ENCODE measurements at places on chromosomes 1 and 21. TPM values are rescaled to one million over a fixed set of nuclear protein-coding genes. Genes with fewer than 3 reads are reported as not detected.

DNA sequence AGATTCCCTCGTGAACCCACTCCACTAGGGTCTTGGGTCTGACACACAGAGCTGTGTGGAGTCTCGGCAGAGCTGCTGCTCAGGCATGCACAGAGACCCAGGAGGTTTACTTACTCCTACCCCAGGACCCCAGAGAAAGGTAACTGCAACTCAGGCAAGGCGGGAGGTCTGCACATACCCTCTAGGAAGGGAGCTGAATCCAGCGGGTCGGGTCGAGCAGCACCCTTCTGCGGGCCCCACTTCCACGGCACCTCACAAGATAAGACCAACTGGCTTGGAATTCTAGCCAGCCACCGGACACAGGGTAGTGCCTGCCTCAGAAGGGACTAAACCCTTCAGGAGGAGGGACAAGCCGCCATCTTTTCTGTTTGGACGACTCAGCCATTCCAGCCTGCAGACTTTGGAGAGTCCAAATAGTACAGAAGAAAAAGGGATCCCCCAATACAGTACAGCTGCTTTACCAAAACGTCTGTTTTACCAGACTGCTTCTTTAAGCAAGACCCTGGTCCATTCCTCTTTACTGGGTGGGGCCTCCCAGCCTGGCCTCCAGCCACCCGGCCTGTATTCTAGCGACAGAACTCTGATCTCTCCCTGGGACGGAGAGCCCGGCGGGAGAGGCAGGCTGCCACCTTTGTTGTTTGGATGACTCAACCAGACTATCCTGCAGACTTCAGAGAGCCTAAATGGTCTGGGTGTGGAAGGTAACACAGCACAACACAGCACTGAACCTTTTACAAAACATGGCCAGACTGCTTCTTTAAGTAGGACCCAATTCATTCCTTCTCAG is 554.6 kb upstream of the BEND5 start:
- no peak for DNase-seq

DNA sequence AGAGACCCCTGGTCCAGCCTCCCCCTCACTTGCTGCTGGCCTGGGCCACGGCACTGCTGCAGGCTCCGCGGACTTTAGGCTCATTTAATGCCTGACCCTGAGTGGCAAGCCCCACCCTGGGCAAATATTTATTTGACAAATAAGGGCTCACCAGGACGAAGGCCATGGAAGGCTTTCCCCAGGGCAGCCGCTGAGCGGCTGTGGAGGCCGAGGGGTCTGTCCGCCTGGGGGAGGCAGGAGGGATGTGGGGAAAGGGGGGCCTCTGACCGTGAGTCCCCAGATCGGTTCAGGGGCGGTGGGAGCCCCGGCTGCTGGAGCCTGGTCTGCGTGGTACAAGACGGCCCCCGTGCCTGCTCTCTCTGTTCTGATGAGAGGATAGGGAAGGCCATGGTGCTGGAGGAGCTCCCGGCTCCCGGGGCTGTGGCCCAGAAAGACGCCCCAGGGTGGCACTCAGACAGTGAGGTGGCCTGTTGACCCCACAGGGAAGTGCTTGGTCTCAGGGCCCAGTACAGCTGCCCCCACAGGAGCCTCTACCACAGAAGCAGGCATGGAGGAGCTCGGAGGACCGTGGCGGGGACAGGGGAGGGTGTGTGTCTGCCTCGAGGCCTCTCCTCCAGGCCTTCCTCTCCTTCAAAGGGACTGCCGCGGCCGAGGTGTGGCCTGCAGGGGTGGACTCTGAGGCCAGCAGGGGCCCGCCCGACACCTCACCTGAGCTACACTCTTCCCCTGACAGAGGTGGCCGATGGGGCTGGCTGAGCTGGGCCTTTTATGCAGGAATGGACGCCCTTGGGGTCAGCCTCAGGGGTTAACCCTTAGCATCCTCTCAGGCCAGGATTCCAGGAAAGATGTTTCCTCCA is 9.1 kb upstream of the C1orf159 start:
- no peak for DNase-seq

GRCh38 chr1:155892796-155893195 is 18.4 kb downstream of the RIT1 start:
- no peak for DNase-seq

DNA sequence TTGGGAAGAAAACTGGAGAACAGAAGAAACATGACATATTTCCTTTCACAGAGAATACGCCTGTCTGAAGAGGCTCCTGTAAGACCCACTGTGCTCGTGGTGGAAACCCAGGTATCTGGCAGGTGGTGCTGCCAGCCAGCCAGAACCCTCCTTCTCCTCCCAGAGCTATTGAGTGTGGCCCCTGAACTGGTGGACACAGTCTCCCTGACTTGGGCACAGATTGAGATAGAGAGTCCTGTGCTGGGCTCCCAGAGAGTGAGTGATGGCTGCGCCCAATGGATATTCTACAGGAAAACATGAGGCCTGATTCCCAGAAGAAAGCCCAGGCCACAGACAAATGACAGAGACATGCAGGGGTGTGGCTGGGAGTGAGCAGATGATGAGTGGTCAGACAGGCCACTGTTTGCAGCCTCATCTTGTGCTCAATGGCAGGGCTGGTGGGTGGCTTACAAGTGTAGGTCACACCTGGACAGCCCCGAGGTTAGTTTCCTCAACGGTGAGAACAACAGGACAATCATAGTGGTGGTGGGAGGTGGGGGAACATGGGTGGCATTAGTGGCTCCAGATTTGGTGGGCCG is 127.9 kb downstream of the PTPRU start:
- DNase-seq = no peak

GRCh38 chr21:31351438-31351837 is 7.4 kb upstream of the TIAM1 start:
- no peak for DNase-seq

- no peak for DNase-seq
Observed at GRCh38 chr1:42167611-42168390, 3.3 kb upstream of the GUCA2A start.

DNA sequence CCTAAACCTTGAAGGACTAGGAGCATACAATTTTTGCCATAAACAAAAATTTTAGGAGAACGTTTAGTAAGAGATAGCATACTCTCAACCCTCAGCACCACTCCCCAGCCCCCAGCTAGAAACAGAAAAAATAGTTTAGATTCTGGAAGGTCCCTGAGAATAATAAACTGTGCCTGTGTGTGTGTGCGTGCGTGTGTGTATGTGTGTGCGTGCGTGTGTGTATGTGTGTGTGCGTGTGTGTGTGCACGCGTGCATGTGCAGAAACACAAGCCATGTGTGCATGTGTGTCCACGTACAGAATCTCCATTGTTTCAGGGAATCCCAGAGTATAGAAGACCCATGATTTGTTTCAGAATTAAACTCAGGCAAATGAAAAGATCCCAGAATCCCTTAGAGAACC is 62.6 kb downstream of the CASQ2 start:
- DNase-seq = no peak

GRCh38 chr21:46286648-46287002 is 483 bp downstream of the YBEY start:
- DNase-seq = no peak

DNA sequence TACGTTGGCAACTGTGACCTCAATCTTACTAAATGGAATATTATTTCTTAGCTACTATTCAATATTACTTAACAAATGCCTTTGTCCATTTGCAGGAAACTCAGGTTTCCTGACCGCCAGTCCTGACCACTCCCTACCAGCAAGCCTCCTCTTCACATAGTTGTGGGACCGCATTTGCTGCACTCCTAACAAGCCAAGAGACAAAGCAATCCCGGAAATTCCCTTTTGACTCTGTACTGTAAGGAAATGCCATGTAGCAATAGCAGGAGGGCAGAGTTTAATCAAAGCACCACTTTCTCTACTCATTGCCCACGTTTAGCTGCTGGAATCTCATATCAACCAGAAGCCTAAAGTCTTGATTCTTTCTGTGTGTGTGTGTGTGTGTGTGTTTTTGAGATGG is 28.1 kb upstream of the ACBD6 start:
- no peak for DNase-seq

DNA sequence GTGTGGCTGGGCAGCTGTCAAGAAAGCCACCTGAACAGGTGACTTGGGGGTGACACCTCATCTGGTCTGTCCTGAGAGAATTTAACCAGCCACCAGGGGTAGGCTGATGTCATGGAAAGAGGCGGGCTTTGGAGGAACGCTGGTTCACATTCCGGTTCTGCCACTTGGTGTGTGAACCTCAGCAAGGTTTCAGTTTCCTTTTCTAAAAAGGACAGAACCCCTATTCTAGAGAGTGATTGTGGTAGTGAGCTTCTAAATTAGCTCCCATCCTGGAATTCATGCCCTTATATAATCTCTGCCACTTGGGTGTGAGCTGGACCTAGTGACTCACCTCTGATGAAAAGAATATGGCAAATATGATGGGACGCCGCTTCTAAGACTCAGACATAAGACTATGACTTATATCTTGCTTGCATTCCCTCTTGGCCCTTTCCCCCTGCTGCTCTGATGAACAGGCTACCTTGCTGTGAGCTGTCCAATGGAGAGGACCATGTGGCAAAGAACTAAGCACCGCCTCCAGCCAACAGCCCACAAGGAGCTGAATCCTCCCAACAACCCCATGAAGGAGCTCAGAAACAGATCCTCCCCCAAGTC is 332.1 kb downstream of the RRAGC start:
- peak; percentile 83 for DNase-seq

- DNase-seq = no peak
Observed at GRCh38 chr1:153397924-153398651, 7.2 kb upstream of the S100A8 start.

DNA sequence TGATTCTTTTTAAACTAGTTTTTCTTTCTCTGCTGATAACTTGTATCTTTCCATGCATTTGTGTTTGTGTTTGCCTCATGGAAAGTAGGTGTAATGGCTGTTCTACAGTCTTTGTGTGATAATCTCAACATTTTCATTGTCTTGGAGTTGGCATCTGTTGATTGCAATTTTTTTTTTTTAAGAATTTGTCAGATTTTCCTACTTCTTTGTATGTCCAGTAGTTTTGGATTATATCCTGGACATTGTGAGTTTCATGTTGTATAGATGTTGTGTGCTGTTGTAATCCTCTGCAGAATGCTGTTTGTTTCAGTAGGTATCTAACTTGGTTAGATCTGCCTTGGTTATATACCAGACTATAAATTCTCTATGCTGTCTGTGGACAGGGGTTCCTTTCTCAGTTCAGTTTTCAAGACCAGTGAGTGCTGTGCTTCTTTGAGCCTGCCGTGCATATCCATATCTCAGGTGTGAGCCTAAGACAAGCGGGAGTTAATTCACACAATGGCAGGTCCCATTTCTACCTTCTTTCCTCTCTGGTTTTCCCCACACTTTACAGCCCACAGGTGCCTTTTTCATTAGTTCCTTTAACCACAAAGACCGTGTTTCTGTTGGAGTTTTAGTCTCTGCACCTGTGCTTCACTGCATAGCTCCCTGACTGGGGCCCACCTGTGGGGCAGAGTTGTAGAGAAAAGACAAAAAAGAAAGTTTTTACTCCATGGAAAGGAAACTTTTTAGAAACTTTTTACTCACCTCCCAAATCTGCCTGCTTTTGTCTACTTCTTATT is 69.9 kb downstream of the ITSN1 start:
- DNase-seq = no peak

DNA sequence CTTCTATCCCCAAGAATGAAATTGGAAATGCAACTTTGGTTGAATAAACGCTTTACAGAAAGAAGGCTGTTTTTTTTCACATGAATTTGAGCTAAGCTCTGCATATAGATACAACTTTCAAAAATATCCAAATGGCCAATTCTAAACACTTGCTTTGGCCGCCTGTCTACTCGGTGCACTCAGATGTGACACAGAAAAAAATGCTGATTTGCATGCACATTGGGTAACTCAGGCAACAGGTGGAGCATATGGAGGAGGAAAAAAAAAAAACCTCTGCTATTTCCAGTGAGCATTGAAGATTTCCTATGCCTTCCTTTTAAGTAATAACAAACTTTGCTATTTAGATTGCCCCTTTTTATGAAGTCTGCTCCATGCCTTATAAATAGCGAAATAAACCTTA is 262.5 kb downstream of the GRIK1 start:
- DNase-seq = no peak

- DNase-seq = no peak
Observed at GRCh38 chr1:54989968-54990810, 8.5 kb upstream of the BSND start.

DNA sequence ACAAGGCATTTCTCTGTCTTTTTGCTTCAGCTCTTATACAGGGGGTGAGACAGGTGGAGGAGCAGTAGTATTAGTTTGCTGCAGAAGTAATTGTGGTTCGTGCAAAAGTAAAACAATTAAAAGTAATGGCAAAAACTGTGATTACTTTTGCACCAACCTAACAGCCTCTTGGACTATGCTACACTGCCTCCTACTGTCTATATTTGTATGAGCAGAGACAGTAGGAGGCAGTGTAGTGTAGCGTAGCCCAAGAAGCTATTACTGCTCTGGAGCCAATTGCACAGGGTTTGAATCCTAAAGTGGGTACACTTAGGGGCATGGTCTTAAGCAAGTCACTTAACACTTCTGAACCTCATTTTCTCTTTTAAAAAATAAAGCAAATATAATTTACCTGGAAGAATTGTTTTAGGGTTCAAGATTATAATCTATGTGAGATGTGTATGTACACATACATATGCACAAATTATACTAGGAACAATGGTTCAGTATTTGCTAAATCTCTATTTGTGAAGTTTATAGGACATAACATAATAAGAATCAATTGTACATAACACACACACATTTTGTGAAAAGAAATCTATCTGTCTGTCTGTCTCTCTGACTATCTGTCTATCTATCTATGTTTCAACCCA is 103.8 kb downstream of the BRINP3 start:
- no peak for DNase-seq

GRCh38 chr1:229254910-229255541 is 15.9 kb upstream of the RAB4A start:
- no peak for DNase-seq

DNA sequence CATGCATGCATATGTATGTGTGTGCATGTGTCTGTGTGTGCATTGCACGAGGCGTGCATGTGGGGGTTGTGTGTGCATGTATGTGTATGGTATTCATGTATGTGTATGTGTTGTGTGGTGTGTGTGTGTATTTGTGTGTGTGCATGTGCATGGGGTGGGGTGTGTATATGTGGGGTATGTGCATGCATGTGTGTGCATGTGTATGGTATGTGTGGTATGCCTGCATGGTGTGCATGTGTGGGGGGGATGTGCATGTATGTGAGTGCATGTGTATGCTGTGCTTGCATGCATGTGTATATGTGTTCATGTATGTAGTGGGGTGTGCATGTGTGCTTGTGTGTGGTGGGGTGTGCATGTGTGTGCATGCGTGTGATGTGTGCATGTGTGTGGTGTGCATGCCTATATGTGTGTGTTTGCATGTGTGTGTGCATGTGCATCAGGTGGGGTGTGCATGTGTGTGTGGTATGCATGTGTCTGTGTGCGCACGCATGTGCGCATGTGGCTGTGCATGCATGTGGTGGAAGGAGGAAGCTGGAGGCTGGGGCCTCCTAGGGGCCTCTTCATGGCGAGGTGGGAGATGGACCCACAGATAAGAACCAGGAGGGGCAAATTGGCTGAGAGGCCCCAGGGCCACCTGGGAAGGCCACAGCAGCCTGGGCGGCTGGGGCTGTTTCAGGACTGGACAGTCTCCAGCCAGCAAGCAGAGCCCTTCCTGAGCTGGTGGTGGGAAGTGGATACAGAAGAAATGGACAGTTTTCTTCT is 35.9 kb upstream of the ARF1 start:
- no peak for DNase-seq

Gene PLEKHN1
- 8.2 TPM for total RNA-seq

Gene CYP2J2
- 2.8 TPM for total RNA-seq

Gene FCRL6
- not detected for total RNA-seq

Gene PTPN22
- total RNA-seq = 79.4 TPM

Gene KLHDC9
- 1.2 TPM for total RNA-seq
